ENCODE measurements at places on chromosomes 7 and 10.

GRCh38 chr10:21317902-21318301 is 207.6 kb downstream of the SKIDA1 start:
- DNase-seq = no peak

DNA sequence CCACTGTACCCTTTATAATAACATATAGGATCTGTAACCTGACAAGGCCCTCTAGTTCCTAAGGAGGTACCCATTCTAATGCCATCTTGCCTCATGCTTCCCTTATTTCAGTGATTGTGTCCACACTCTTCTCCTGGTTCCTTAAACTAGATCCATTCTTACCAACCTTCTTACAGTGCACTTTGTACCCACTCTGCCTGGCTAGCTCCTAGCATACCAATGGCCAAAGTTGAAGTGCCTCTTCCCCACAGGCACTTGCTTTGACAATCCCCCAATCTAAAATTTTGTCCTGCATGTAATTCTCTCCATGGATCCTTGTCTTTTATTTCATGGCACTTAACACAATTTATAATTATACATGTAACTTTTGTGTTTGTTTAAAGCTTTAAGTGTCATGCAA is 40.9 kb downstream of the CCDC71L start:
- DNase-seq = no peak

DNA sequence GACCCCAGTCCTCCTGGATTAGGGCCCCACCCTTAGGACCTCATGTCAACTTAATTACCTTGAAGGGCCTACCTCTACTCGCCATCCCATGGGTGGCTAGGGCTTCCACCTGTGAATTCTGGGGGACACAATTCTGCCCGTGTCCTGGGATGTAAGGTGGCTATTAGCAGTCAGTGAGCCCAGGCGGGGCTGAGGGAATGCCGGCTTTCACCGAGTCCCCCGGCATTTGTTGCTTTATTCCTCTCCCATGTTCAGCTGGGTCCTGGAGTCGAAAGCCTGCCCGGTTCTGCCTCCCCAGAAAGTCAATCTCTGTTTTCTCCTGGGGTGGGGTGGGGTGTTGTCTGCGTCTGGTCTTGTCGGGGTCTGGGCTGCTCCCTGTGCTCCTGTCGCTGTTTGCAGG is 125.6 kb downstream of the GLRX3 start:
- DNase-seq = no peak

DNA sequence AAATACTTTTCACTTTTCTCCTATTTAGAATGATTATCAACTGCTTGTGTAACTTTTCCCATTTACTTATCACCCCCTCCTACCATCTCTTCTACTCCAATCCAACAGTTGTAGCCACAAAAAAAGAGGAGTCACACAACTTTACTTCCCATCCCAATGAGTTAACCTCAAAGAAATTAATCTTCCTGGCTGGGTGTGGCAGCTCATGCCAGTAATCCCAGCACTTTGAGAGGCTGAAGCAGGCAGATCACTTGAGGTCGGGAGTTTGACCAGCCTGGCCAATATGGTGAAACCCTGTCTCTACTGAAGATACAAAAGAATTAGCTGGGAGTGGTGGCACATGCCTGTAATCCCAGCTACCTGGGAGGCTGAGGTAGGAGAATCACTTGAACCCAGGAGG is 19.9 kb downstream of the SYPL1 start:
- no peak for DNase-seq

GRCh38 chr7:150451097-150451793 is 815 bp downstream of the GIMAP8 start:
- peak; percentile 57 for DNase-seq

- no peak for DNase-seq
Observed at GRCh38 chr7:142478479-142479220, 220.8 kb upstream of the PRSS58 start.

DNA sequence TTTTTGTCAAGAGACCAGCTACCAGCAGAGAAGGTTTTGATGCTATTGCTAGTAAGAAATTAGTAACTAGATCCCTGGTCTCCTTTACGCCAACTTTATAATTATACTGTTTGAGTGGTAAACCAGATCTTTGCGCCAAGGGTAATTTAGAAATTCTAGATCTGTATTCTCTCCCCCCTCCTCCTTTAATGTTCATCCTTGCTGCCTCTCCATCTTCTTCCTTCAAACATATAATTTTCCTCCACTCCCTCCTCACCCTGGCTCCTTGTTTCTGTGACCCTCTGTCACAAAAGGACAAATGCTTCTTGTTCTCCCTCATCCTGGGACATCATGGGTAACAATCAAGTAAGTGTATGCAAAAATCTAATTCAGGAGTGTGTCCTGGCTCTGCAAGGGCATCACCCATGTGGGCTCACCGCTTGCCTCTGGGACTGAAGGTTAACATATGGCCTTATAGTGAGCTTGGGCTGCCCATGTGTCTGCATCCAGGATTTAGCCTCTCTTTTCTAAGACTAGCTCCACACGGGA is 121.2 kb downstream of the BAMBI start:
- DNase-seq = no peak

GRCh38 chr10:129023082-129023481 is 444.0 kb upstream of the MGMT start:
- DNase-seq = no peak

DNA sequence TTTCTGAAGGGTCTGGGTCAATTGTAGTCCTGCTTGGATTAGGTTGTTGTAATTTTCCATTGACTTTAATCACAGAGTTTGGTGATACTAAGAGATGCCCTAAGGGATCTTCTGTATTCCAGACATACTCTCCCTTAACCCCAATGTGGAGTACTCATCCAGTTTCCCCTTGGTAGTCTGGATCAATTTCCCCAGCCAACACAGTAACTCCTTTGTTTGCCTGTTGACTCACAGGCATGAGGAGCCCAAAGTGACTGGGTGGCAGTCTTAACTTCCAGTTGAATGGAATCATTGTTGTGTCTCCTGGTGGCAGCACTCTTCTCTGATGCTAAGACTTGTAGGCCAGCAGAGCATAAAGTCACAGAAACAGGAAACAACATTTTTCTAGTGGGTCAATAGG is 41.5 kb upstream of the PIK3CG start:
- no peak for DNase-seq

GRCh38 chr10:43136432-43136831 is 1.8 kb upstream of the CSGALNACT2 start:
- no peak for DNase-seq

- no peak for DNase-seq
Observed at GRCh38 chr10:59060852-59061251, 115.6 kb upstream of the PHYHIPL start.

GRCh38 chr7:105019269-105019668 is 5.3 kb downstream of the KMT2E start:
- DNase-seq = no peak

GRCh38 chr7:152663931-152664330 is 12.0 kb downstream of the XRCC2 start:
- DNase-seq = no peak

GRCh38 chr10:78455811-78456210 is 422.1 kb downstream of the RPS24 start:
- no peak for DNase-seq

DNA sequence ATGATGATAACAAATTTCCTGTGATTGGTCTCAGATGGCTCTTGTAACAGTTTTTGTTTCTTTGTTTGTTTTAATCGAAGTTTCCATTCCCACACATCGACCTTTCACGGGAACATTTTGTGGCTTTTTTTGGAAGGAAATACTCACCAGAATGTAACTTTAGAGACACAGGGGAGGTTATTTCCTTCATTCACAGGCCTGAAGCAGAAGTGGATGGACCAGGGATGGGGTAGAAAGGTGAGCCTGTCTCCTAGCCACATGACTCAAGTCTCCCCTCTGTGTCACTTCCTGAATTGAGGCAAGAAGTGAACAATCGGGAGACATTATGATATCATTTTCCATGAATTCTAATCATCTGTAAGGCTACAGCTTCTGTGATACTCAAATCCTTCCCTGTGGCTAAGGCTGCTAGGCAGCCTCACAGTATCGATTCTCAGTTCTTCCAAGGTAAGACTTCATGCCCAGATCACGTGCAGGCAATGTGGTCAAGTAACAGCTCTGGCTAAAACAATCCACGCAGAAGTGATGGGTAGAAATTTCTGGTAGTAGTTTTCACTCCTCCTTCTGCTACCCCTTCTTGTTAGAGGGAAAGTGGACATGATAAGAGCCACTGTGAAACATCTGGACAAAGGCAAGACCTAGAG is 203.9 kb upstream of the NEBL start:
- DNase-seq = no peak

DNA sequence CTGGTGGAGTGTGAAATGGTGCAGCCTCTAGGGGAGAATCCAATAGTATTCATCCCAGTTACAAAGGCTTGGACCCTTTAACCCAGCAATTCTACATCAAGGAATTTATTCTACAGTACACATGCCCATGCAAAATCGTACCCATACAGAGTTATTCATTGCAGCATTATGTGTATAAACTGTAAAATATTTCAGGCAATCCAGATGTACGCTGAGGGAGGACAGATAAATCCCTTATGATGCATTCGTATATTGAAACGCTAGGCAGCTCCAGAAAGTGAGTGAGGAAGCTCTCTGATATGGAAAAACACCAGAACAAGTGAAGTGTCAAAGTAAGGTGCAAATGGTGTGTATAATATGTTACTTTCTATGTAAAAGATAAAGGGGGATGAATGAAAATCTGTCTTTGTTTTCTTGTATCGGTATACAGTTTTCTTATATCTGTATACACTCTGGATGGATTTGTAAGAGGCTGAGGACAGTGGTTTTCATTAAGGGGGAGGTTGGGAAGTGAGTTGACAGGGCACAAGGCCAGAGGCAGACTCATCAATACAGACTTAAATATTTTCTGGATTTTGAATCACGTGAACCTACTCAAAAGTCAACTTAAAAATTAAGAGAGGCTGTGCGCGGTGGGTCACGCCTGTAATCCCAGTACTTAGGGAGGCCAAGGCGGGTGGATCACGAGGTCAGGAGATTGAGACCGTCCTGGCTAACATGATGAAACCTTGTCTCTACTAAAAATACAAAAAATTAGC is 17.1 kb downstream of the VWA2 start:
- DNase-seq = no peak

- DNase-seq = no peak
Observed at GRCh38 chr10:1404323-1405260, 332.7 kb downstream of the ADARB2 start.

Measured in stimulated activated CD8-positive, alpha-beta memory T cell treated with anti-CD3 and anti-CD28 coated beads, Interleukin-15, amount 100 ng/mL, for 48 hours (primary cell).